ENCODE measurements at places on chromosomes 5 and 9.

- no peak for DNase-seq
Observed at GRCh38 chr9:123812984-123813383, 116.9 kb downstream of the DENND1A start.

DNA sequence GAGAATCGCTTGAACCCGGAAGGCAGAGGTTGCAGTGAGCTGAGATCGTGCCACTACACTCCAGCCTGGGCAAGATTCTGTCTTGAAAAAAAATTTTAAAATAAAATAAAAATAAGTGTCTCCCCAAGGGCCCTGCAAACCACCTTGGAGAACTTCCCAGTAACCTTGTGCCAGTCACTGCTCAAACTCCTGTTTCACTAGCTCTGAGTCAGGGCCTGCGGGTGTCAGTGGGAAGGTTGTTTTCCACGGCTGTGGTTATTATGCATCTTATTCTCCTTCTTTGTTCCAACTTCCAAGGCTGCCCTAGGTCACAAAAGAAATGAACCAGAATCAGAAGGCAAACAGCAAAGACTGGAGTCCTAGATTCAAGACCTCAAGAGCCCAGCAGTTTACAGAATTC lies 246.7 kb downstream of the ADAMTSL1 start:
- DNase-seq = no peak

GRCh38 chr5:59760785-59761348 lies 132.7 kb downstream of the PDE4D start:
- no peak for DNase-seq

DNA sequence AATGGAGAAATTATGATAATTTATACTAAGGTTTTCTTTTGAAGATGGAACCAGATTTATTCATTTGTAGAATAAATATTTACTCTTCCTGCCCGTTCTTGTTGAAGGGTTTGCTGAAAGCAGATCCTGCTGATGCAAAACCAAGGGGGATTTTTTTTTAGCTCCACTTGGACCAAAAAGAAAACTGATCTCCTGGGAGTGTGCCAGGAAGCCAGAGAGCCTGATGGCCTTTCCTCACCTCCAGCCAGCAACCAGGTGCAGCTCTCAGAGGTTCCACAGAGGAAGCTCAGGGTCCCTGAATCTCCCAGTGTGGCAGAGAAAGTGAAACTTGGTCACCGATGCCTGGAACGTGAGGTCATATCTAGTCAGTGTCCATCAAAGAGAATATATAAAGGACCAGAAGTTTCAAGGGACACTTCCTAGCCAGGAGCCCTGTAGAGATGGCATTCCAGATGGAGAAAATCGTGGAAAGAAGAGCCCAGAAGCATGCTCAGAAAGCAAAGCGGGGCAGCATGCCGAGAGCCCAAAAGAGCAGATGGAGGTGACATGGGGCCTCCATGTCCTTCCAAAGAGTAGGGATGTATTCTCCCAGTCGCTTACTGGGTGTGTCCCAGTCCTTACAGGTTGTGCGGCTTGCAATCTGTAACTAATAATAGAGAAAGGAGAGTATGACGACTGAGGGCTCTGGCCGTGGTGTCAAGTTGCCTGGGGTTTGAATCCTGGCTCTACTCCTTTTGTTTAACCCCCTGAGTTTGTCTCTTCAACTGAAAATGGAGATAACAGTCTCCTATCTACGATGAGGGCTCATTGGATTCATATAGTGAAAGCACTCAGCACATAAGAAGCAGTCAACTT lies 12.2 kb downstream of the AFAP1L1 start:
- DNase-seq = no peak

GRCh38 chr9:14797435-14797834 lies 74.9 kb upstream of the CER1 start:
- no peak for DNase-seq

DNA sequence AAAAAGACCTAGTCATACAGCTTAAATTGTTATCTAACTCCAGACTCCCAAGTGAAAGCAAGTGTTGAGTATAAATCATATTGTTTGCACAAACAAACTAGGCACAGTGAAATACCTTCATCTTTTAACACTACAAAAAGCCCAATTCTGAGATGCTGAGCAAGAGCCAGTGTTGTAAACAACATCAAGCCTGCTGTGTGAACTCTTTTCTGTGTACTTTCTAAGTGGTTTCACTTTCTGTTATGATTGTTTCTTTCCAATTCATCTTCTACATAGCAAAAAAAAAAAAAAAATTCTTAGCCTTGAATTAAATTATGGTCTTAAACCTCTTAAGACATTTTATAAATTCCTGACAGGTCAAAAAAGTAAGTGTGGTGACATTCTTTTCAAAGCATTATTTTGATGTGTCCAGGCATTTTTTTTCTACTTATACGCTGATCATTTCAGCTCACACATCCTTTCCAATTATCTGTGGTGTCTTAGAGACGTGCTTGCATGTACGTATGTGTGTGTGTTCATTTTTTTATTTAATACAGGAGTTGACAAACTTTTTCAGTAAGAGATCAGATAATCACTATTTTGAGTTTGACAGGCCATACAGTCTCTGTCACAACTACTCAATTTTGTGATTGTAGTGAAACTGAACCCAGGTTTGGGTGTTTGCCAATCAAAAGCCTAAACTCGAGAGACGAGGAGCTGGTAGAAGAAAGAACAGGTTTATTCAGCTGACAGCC lies 556.1 kb downstream of the CDH9 start:
- DNase-seq = no peak

DNA sequence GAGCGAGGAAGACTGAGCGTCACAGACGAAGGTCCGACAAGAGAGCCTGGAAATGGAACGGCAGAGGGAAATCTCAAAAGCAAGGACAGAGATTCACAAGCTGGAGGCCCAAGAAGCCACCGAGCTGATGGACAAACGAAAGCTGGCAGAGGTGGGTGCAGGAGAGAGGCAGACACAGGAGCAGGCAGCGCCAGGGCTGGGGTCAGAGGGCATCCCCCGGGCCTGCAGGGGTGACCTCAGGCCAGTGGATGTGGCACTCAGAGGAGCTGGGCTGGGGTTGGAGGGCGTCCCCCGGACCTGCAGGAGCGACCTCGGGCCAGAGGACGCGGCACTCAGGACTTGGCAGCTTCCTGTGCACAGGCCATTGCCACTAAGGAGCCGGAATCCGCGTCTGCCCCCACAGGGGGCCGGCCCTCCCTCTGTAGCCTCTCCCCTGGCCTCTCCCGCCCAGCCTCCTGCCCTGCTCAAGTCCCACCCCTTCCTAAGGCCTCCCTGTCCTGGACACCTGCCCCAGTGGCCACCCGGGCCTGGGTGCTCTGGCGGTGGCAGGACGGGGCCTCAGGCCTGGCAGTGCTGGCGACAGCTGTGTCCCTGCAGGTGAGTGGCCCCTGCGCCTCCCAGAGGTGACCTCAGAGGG lies 40.4 kb downstream of the EXD3 start:
- DNase-seq = peak; percentile 56

DNA sequence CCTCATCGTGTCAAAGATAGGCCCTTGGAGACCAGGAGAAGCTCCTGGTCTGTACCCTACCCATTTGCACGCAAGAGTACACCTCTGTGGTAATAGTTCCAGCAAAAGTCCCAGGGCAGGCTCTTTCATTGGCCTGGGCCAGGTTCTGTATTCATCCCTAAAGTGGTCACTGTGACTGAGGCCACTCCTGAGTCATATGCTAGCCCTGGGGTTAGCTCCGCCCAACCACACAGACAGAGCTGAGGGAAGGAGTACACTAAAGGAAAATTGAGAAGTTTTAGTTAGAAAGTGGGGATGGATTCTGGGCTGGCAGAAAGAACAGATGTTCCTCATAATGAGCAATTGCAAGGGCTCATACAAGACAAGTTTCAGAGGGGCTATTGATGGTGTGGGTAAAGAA lies 206.7 kb downstream of the ARHGAP26 start:
- DNase-seq = peak; percentile 43
